ENCODE measurements at places on chromosomes 2 and 18. TPM values are rescaled to one million over a fixed set of nuclear protein-coding genes. Genes with fewer than 3 reads are reported as not detected.

Gene CYTIP
- total RNA-seq = 6.3 TPM

Gene PTPRM
- 64.7 TPM for total RNA-seq

Gene GPN1
- 18.3 TPM for total RNA-seq

Gene RAD51AP2
- total RNA-seq = not detected

Gene MROH2A
- total RNA-seq = not detected

Gene MRPL30
- total RNA-seq = 22.2 TPM

Gene NAT8
- not detected for total RNA-seq

Data from posterior vena cava (tissue), 2 donors.